Head of caudate nucleus (tissue), 42 donors: ENCODE measurements at places on chromosomes 2 and 18.

DNA sequence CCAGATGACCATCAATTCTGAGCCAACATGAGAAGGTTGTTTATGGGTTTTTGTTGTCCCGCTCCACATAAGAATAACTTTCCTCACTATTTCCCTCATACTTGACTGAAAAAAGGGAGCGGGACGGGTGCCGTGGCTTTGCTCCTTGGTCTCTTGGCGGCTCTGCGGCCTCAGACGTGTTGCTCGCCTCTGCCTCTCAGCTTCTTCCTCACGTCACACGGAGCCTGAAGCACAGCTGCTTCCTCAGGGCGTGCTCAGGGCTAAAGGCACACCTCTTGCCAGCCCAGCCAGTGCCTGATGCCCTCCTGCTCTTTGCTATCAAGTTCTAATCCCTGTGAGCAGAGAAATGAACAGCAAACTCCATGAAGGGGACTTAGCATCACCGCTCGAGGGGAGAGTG is 17.9 kb upstream of the ID2 start:
- DNase-seq = no peak

GRCh38 chr2:157905092-157905491 is 29.0 kb upstream of the ACVR1 start:
- DNase-seq = no peak

- no peak for DNase-seq
Measured at GRCh38 chr2:138670734-138671133, 109.5 kb downstream of the NXPH2 start.

GRCh38 chr2:101801496-101801895 is 104.0 kb downstream of the MAP4K4 start:
- DNase-seq = no peak

GRCh38 chr18:63290821-63291200 is 28.8 kb downstream of the BCL2 start:
- DNase-seq = no peak
